ENCODE measurements at places on chromosomes 4 and X.

DNA sequence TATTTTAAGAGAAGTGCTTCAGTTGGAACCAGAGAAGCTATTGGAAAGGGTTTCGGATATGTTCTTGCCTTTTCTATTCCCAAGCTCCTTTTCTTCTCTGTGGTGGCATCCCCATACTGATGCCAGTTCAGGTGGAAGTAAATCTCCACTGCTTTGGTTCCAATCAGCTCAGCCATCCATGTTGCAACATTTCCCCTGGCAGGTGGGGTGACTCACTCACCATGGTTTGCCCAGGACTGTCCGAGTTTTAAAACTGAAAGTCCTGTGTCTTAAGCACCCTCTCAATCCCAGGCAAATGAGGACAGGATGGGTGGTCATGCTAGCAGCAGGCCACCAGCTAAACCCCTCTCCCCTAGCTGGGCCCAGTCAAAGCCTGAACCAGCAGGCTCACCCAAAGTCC is 15.1 kb downstream of the RAI2 start:
- no peak for DNase-seq

DNA sequence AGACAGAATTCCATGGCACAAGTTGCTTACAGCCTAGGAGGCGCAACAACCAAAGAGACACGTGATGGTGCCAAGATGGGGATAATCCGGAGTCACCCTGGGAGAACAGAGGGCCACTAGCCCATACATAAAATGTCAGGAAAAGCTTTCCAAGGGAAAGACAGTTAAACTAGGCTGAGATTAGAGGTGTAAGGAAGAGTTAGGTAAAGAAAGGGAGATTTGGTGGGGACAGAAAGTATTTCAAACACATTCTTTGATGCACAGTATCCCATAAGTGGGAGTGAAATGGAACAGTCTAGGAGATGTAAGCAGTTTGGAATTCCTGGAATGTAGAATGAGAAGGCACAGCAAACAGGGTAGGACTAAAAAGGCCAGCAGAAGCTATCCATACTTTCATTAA is 860.9 kb upstream of the LCORL start:
- DNase-seq: no peak

- DNase-seq: no peak
These were observed 337.3 kb upstream of the HS3ST1 start for GRCh38 chr4:11765849-11766453.

DNA sequence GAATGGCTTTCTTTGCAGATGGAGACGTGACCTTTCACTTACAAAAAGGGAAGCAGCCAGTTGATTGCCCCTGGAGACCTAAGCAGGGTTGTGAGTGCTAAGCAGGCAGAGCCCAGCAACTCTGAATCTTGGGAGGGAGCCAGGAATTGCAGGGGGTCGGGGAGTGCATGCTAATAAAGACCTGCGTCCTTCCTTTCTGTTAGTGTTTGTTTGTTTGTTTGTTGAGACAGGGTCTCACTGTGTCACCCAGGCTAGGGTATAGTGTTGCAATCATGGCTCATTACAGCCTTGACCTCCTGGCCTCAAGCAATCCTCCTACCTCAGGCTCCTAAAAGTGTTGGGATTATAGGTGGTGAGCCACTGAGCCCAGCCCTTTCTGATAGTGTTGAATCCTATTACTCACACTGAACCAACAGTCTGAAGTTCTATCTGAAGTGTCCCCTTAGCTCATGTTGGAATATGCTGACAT is 137.4 kb downstream of the CEP135 start:
- DNase-seq: no peak
